ENCODE measurements at places on chromosomes 5 and 9.

- DNase-seq = no peak
These were observed 3.1 kb downstream of the GFRA3 start for GRCh38 chr5:138271281-138271680.

DNA sequence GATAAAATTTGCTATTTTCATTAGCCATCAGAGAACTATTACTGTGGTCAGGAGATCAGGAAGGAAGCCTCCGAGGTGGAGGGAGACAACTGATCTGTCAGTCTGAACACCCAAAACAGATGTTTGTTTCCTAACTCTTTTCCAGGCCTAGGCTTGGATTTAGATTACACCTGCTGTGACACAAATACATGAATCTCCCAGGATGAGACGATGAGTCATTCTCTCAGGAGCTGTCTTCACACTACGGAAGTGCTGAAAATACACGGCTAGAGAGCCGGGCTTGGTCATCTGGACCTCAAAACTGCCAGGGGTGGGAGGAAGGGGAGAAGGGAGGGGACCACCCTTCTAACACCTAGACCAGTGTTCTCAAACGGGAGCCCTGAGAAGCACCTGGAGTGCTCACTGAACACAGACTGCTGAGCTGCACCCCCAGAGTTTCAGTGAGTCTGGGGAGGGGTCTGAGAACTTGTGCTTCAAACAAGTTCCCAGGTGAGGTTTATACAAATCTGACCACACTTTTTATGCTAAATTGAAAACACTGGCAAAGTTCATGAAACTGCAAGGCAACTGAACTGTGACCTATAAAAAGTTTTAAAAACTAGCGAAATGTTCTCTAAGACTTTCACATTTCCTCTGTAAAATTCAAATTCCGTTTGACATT is 80.3 kb upstream of the EQTN start:
- DNase-seq = peak; percentile 40

GRCh38 chr5:149403923-149404745 is 25.0 kb upstream of the IL17B start:
- no peak for DNase-seq

DNA sequence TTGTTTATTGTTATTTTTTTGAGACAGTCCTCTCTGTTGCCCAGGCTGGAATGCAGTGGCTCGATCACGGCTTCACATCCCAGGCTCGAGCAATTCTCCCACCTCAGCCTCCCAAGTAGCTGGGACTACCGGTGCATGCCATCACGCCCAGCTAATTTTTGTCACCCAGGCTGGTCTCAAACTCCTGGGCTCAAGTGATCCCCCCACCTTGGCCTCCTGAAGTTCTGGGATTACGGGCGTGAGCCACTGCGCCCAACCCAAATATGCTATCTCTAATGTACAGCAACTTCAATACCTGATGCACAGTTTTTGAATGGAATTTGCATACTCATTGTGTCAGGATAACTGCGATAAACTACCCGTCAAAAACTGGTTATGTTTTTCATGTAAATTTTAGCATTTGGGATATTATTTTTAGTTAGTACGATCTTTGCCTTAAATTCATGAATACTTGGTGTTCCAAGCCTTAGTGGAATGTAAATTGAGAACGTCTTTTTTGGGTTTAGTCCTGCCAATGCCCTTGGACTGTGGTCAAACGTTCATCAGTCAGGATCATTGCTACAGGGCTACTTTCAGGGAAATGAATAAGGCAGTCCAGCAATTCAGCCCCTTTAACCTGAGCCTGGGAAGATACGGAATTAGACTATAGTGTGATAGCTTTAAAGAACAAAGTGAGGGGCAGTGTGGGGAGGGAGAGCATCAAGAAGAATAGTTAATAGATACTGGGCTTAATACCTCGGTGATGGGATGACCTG is 4.4 kb downstream of the UGCG start:
- DNase-seq = no peak

DNA sequence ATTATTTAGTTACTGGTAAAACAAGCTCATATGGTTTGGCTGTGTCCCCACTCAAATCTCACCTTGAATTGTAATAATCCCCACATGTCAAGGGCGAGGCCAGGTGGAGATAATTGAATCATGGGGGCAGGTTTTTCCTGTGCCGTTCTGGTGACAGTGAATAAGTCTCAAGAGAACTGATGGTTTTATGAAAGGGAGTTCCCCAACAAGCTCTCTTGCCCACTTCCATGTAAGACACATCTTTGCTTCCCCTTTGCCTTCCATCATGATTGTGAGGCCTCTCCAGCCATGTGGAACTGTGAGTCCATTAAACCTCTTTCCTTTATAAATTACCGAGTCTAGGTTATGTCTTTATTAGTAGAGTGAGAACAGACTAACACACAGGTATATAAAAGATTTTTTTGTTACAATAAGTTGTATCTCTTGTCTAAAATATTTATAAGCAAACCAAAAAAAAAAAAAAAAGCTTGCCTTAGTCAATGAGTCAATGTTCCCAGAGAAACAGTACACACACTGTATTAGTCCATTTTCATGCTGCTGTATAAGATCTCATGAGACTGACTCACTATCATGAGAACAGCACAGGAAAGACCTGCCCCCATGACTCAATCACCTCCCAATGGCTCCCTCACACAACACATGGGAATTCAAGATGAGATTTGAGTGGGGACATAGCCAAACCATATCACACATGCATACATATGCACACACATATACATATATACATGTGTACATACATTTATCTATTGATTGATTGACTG is 138.3 kb downstream of the BASP1 start:
- DNase-seq = no peak

DNA sequence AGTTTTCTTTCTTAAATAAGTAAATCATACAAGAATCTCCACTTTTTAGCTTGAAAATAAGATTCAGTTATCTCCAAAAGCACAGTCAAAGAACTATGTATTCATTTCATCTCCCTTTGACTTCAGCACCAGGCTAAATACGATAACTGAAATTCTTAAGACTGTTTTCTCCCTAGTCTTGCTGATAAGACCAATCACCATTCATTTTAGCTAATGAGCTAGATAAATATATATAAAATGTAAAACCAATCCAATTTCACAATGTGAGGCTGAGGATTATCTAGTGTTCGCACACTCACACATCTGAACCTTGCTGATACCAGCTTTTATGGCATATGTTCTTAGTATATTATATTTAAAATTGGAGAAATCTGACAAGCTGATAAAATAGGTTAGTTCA is 17.3 kb upstream of the ZNF622 start:
- no peak for DNase-seq

GRCh38 chr9:135716045-135716444 is 14.1 kb downstream of the KCNT1 start:
- no peak for DNase-seq

GRCh38 chr5:40385544-40385943 is 294.2 kb upstream of the PTGER4 start:
- DNase-seq = no peak

DNA sequence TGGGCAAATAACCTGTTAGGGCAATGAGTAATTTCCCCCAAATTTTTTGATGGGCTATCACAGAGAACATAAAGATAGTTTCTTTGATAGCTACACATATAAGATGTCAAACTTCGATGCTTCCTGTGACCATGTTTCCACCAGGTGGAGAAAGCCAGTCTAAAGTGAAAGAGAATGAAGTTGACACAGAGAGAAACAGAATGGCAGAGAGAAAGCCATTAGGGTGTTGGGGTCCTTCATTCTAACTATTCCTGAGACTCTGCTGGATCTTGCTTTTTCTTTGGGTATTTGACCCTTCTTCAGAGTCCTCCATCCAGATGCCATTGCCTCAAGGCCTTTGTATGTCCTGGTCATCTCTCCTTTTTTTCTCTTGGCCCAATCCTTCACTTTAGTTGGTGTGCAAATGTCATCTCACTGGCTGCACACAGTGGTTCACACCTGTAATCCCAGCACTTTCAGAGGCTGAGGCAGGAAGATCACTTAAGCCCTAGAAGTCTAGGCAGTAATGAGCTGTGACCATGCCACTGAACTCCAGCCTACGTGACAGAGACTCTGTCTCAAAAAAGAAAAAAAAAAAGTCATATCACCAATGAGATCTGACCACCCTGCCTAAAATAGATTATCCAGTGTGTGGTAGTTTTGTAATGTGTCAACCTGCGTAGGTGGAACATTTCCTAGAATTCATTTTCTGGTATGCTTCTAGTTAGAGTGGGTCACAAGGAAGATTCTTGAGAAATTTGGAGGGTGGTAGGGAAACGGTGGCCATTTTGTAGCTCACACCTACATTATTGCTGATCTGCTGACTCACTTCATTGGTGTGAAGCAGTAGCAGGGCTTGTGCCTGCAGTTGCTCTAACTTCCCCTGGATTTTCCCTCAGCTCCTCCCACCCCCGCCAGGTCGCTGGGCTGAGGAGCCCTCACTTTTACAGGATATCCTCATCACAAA is 20.8 kb upstream of the KIF2A start:
- DNase-seq = no peak

- no peak for DNase-seq
These were observed 158.6 kb downstream of the MELK start for GRCh38 chr9:36731068-36731956.

GRCh38 chr5:113190347-113190746 is 213.7 kb downstream of the DCP2 start:
- no peak for DNase-seq

DNA sequence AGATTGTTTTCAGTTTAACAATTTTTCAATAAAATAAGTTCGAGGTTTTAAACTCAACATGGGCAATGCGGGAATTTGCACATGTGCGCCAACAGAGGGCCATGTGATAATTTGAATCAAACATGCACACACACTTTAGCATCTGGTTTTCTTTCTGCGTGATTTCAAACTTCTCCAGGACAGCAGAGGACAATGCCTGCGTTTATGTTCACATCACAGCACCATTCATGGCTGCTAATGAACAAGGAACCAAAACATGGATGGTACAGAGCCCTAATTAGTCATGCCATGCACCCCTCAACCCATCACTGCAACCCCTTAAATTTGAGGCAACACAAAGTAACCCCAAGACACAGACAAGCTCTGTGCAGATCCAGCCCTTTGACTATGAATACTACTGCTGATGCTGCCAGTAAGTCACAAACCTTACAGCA is 2.8 kb downstream of the SHC3 start:
- no peak for DNase-seq

GRCh38 chr5:157004893-157005551 is 42.0 kb upstream of the TIMD4 start:
- DNase-seq = no peak

DNA sequence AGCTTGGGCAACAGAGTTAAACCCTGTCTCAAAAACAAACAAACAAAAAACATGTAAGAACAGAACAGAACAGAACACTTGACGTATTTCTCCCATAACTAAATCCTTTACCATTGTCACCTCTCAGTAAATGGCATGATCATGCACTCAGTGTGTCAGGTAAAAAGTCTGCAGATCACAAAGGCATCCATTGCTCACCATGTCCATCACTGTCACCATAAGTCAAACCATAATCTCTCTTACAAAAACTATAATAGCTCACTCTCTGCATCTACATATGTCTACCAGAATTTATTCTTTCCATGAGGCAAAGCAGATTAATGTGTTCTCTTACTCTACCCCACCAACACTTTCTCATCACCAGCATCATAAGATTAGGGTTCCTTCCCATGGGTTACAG is 387.5 kb downstream of the CDH12 start:
- DNase-seq = no peak

GRCh38 chr9:121770415-121771273 is 119.2 kb downstream of the DAB2IP start:
- no peak for DNase-seq

DNA sequence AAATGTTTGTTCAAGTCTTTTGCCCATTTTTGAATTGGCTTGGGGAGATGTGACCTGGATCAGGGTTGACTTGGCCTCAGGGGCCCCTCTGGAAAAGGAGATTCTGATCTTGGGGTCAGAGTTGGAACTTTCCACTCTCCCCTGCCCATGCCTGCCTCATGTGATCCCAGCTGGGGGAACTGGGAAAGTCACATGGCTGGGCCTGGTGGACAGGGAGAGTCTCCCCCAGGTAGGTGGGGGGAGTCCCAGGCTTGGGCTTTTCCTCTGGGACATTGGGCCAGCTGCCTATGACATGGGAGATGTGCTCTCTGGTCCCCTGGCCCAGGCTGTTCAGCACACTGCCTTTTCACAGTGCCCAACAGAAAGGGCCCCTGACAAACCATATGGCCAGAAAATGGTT is 60.7 kb downstream of the NDST1 start:
- no peak for DNase-seq

GRCh38 chr5:141809380-141810096 is 68.7 kb downstream of the PCDH1 start:
- no peak for DNase-seq

DNA sequence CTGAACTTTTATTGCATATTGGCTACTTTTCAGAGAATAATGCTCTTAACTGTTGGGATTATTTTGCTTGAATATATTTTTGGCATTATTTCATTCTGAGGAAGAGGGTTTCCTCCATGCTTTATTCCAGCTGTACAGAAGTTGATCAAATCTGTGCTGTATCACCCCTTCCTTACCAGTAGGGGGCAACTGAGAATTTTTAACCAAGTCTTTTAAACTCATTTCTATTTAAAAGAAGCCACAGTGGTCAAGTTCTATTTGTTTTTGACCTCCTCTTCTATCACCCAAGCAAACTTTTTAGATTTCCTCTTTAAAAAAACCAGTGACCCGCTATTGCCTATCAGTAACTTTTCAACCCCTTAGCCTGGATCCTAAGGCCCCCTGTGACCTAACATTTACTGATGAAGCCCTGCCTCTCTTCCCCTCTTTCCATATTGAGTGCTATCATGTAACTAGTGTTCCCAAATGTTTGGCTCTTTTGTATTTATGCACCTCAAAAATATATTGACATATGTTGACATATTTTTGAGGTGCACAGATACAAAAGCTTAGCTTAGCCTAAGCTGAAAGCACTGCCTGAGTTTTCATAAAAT is 80.6 kb downstream of the FBXO4 start:
- no peak for DNase-seq

GRCh38 chr5:77294185-77294584 is 83.7 kb downstream of the PDE8B start:
- no peak for DNase-seq

- no peak for DNase-seq
These were observed 201.3 kb downstream of the MPDZ start for GRCh38 chr9:13078164-13078563.

DNA sequence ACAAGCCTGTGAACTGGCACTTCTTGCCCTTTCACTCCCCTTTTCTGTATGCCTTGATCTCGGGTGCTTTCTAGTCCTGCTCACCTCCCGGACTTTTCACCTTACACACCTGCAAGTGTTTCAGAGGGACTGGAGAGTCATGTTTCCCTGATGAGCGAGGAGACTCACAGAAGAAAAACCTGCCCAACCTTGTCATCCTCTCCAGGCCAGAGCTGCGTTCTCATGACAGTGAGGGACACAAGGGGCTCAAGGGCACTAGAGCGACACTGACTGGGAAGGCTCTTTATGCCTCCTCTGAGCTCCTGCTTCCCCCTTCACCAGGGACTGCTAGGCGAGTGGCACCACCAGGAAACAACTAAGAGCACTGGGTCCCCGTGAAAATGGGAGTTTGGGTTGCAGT is 376.9 kb upstream of the RPS23 start:
- no peak for DNase-seq
